ENCODE measurements at places on chromosomes 5 and 9.
A peak's percentile ranks its signal among the peaks of the same experiment; 100 is the strongest.

DNA sequence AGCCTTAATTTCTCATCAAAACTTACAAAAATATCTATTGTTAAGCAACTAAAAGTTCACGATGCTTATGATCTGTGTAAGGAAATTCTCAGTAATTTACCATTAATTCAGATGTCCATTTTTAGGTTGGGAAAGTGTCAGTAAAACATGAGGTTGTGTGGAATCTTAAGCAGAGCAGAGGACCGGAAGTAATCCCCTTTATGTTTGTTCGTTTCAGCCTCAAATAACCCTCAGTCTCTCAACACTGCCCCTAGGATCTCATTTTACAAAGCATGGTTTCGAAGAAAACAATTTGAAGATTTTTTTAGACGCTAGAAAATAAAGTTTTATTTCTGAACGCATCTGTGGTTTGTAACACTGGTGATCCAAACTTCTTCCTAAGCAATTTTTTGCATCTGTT, 504.2 kb downstream of the MAT2B start:
- DNase-seq, result no peak

DNA sequence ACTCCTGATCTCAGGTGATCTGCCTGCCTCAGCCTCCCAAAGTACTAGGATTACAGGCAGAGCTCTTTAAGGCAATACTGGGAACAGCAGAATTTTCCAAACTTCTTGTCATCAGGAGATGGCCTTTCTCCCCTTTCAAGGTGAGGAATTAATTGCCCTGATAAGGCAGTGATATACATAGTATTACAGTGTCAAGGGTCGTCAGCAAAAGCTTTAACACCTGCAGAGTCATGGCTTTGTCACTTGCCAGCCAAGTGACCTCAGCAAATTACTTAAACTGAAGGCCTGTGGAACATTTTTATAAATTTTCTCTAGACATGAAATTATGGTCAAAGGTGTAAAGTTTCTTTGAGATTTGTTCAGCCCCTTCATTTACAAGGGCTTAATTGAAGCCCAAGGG, 59.5 kb downstream of the FBXO38 start:
- DNase-seq, result no peak

GRCh38 chr5:80798166-80798565, 143.4 kb upstream of the DHFR start:
- DNase-seq, result no peak

GRCh38 chr5:148005788-148006520, 57.8 kb upstream of the SPINK5 start:
- DNase-seq, result no peak

DNA sequence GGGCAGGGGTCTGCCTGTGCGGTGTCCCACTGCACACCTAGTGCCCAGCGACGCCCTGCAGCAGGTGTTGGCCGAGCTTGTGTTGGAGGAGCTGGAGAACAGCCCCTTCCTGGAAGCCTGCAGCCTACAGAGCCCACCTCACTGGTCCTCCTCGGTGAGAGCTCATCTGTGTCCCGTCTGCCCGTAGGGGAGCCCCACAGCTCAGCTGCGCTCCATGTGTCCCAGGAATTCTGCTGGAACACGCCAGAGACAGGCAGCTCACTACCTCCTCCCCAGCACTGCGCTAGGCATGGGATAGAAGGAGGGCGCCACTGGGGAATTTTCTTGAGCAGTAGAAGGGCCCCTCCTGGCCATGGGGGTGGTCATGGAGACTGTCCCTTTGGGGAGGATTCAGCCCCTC, 44.0 kb downstream of the DUSP1 start:
- no peak for DNase-seq

- no peak for DNase-seq
Observed at GRCh38 chr9:88990729-88991065, 571 bp upstream of the S1PR3 start.

DNA sequence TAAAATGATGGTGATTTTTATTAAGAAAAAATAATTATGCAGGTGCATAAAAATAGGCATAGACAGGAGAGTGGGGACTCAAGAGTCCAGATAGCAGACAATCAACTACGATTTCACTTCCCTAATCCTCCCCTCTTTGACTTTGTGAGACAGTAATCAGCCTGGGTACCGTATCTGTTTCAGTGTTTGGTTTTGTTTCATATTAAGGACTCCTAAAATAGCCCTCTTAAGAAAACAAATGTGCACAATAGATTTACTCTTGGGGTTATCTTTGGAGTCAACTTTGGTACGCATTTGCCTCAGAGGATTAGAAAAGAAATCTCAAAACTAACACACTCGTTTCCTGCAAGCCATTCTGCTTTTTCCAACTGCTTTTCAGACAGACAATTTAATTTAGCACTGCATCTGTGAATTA, 96.3 kb downstream of the ZNF608 start:
- DNase-seq, result no peak

DNA sequence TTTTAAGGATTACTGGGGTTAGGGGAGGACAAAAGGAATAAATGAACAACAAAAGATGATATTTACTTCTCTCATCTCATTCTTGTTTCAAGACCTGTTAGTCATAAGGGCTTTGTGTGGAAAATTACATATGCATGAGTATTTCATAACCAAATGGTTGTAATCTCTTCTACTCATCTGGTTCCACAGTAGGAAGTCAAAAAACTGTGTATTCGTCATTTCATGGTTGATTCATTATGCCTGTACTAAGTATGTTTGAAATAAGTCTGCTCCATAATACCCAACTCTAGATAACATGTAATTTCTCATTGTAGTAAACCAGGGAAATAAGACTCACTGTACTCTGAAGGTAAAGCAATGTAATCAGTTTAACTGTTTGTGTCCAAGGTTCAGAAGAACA, 212.9 kb downstream of the ARRDC3 start:
- DNase-seq, result no peak

DNA sequence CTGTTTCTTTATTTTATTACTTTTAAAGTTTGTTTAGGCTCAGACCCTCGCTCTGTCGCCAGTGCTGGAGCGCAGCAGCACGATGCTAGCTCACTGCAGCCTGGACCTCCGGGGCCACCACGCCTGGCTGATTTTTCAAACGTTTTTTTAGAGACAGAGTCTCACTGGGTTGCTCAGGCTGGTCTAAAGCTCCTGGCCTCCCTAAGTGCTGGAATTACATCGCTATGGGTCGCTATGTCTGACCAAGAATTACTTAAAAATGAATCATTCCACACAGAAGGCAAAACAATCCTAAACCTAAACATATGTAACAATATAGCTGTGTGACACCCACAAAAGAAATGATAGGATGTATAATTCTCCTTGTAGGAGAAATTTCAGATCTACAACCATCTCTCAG, 86.9 kb upstream of the SIMC1 start:
- no peak for DNase-seq

DNA sequence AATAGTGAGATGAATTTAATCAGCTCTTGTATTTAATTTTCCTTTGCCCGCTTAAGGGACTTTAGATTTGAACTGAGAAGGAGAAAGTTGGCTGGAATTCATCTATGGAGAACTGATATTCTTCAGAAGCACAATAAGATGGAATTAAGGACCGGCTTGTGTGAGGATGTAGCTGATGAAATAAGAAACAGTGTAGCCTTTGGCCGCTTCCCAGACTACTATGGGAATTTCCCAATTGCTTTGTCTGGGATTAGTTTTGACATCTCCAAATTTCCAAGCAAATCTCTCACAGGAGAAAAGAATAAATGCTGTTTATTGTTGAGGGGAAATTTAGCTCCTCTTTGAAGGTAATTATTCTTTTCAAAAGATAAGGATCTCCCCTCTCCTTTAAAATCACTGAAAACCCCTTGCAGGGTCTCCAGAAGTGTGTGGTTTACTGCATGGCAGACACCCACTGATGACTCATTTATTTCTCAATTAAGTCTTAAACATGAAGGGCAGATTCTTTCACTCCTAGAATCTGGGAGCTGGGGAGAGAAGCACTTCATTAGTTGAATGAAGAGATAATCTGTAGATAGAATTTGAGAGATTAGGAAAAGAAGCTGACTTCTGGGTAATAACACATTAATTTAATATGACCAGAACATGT, 606.5 kb upstream of the ADAMTS16 start:
- DNase-seq, result no peak

- DNase-seq, result no peak
Observed at GRCh38 chr5:125006011-125006685, 259.7 kb upstream of the ZNF608 start.

DNA sequence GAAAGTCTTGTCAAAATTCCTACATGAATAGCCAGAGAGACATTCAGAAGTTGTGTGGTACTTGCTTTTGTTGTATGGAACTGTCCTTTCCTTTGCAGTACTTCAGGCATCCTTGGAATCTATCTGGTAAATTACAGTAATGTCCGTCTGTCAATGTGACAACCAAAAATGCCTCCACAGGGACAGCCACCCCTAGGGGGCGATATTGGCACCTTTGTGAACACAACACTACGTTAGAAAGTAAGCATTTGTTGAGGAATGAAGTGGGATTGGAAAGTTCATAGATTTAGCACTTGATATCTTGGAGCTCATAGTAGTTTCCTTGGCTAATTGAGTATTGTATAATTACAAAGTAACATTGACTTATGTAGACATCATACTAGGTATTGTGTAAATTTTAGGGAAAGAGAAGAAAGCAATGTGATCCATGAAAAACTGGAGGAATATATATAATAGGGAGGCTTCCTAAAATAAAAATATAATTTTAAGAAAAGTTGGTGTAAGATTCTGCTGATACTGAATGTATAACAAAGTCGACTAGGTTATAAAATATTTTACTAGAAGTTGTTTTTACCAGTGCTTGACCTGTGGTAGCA, 32.7 kb downstream of the TMEFF1 start:
- DNase-seq, result peak; percentile 75

DNA sequence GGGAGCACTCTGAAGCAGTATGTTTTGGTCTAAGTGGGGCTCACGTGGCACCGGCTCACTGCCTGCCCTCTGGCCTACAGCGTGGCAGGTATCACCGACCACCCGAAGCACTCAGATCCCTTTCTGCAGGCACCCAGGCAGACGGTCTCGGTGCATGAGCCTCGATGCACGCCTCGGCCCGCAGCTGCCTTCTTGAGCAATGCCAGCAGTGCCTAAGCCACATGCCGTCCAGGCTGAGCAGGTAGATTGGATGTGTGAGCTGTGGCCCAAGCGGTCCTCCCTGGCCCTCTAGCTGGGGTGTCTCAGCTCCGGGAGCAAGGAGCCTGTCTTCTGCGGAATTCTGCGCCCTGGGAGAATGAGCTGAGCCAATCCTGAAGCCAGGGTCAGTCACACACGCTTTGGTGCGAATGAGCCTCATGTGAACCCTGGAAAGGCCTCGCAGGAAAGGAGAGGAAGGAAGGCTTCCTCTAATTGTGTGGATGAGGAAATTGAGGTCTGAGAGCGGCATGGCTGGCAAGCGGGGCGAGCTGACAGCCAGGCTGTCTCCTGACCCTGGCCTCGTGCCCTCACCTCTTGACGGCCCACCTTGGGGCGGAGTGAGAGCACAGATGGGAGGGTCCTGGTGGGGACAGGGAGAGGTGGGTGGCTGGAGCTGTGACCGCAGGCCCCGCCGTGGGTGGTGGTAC, 14.4 kb downstream of the RXRA start:
- no peak for DNase-seq

DNA sequence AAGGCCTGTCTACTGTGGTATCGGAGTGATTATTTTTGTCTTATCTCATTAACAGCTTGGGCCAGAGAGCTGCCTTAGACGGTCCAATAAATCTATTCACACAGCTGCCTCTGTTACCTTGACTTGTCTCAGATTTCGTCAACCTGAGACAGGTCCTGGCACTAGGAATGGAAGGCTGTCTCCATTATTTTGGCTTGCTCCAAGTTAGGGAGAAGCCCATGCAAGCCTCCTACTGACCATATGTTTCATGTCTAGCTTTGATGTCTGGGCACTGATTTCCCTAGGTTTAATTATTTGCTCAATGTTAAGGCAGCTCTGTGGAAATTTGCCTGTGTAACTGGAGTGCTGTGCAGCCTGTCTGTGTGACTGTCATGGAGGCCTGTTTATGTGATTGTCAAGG, 12.4 kb upstream of the RALGPS1 start:
- no peak for DNase-seq

- DNase-seq, result no peak
Observed at GRCh38 chr5:160260006-160260775, 30.9 kb downstream of the FABP6 start.

DNA sequence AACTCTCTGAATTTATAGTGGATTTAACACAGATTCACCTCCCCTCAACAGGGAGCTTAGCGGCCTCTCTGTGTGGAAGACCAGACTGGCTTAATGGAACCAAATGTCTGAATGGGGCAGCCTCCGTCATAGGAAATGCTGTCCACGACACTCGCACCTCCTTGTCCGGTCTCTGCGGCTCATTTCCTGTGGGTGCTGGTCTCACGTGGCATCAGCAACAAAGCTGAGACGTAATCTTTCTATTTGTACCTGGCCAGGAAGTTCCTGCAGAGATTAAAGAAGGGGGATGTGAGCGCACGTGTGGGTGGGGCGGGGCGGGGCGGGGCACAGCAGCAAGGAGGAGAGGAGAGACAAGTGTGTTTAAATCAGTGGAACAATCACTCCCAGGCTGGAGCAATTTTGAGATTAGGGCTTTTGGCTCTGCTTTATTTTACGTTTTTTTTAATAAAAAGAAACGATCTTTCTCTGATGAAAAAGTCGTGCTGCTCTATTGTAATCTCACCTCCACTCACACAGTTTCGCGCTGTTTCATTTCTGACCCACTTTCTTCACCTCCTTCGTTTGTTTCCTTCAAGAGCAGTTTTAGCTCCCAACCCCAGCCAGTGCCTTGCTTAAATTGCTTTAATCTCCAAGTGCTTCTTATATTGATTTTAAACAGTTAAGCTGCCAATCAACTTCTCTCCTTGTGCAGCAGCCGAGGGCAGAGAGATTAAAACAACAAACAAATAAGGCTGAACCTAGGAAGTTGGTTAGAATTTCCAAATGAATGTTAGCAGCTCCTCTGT, 132.2 kb upstream of the ASTN2 start:
- DNase-seq, result no peak

DNA sequence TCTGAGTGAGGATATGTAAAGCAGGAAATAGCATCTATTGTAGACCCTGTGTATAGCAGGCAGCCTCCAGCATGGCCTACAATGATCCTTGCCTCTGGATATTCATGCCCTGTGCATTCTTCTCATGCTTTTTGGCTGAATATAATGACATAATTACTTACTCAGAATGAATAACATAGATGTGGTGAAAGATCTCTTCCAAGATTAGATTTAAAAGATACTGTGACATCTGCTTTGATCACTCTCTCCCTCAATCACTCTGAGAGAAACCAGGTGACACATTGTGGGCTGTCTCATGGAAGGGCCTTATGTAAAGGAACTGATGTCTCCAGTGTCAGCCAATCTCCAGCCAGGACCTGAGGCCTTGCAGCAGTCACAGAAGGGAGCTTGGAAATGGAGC, 376.7 kb downstream of the DNAH5 start:
- no peak for DNase-seq

- no peak for DNase-seq
Observed at GRCh38 chr5:153792305-153792704, 246.4 kb downstream of the FAM114A2 start.

- no peak for DNase-seq
Observed at GRCh38 chr5:107616213-107616612, 54.5 kb downstream of the EFNA5 start.

- no peak for DNase-seq
Observed at GRCh38 chr9:91034976-91035824, 233.6 kb downstream of the SYK start.

Measured in activated CD8-positive, alpha-beta memory T cell treated with anti-CD3 and anti-CD28 coated beads, Interleukin-2, amount 10 ng/mL, durations not matched to agents 7 days and 5 days (primary cell).